ENCODE measurements at places on chromosomes 6 and 20.

- no peak for DNase-seq
These were observed 35.4 kb downstream of the FAM229B start for GRCh38 chr6:112122756-112123155.

DNA sequence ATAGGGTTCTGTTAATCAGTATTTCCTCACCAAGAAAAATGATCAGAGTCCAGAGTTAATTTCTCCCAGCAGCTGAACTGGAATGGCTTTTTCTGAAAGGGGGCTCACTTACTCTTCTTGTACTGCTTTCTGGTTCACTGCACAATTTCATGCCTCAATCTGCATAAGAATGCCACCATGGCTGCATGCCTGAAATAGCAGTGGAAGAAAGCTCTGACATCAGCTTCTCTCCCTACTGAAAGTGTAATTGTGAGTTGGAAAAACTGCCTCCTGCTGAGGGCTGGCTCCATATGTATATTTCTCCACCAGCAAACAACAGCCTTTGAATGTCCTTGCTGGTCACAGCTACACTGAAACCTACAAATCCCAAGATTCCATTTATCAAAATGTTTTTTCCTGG lies 1027.2 kb upstream of the GJE1 start:
- no peak for DNase-seq

DNA sequence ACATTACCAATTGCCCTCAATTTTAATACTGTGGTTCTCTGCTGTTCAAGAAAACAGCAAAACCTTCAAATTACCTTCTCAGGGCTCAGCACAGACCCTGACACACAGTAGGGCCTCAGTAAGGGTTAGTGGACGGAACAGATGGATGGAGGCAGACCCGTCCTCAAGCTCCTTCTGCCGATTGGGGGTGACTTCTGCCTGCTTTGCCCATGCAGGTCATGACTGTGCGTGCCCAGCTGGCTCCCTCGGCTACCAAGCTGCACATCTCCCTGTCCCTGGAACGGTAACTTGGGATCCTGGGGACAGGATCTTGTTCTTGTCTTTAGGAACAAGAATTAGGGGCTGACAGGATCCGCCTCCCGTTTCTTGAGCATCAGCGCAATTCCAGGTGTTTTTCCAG lies 9.8 kb upstream of the BPIFB4 start:
- no peak for DNase-seq

GRCh38 chr6:64644024-64644423 lies 1008.4 kb downstream of the PHF3 start:
- no peak for DNase-seq

GRCh38 chr6:11448038-11448437 lies 89.5 kb upstream of the TMEM170B start:
- no peak for DNase-seq

DNA sequence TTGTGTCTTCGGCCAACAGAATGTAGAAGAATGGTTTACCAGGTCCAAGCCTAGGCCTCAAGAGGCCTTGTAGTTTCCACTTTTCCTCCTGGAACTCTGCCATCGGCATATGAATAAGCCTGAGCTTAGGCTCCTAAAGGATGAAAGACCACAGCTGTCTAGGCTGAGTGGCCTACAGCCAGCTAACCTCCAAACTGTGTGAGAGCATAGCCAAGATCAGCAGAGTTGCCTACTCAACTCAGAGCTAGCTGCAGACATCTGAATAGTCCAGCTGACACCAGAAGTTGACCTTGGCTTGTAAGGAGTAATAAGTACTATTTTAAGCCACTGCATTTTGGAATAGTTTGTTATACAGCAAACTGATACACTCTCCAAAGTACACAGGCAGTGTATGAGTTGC lies 52.6 kb upstream of the SMIM29 start:
- DNase-seq, result no peak

GRCh38 chr6:142897659-142898058 lies 47.3 kb downstream of the HIVEP2 start:
- DNase-seq, result no peak

DNA sequence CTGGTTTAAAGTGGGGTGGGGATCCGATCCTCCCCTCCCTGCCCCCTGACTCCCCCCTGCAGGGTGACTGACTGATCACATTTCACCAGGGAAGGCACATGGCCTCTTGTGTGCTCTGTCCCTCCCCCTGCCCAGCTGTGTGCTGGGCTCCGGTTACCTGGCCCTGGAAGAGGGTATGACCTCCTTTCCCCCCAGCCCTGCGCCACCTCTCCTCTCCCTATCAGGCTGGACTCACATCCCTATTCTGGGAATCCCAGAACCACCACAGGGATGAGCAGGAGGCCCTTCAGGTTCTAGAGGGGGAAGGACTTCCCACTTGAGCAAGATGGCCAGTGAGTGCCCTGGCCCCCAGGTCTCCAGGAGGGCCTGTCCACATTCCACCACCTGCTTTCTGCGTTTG lies 2.1 kb upstream of the IP6K3 start:
- no peak for DNase-seq

- DNase-seq, result no peak
These were observed 40.2 kb upstream of the TNFRSF21 start for GRCh38 chr6:47349931-47350330.

- no peak for DNase-seq
These were observed 21.2 kb downstream of the STK38 start for GRCh38 chr6:36526066-36526465.

DNA sequence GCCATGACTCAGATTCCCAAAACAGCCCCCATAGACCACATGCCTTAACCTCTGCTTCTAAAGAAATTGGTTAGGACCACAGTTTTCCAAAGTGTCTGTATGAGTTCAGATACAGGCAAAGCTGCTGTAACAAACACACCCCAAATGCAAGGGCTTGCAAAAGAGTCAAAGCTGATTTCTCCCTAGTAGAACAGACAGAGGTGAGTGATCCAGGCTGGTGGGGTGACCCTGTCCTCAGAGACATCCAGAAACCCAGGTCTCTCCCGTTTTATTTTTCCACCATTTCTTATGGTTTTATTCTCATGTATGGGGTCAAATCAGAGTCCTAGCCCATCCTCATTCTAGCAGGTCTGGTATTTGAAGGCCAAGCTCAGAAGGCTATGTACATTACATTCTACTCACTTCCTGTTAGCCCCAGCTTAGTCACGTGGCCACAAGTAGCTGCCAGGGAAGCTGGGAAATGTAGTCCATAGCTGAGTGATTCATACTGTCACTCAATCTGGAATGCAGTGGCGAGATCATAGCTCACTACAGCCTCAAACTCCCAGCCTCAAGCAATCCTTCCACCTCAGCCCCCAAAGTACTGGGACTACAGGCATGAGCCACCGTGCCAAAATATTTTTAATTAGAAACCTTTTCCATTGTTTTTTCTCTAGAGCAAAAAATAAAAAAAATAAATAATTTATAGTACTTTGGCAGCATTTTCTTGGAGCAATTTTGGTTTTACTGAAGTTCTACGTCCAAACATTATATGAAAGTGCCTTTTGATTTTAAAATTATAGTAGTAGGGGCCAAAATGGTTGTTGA lies 175.2 kb downstream of the ZMYND8 start:
- DNase-seq, result peak; percentile 43

- DNase-seq, result no peak
These were observed 40.3 kb downstream of the TAF4 start for GRCh38 chr20:62025394-62025793.

DNA sequence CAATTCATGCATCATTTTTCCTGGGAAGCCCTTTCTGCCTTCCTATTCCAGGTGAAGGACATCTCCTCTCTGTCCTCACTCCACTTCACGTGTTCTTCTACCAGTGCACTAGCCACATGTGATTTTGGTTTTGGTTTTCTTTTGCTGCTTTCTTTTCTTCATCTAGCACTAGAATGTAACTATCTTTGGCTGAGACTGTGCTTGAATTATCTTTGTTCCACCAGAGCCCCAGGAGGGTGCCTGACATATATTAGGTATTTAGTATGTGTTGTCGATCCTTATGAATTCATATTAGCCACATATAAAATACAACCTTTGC lies 79.9 kb downstream of the VGLL2 start:
- no peak for DNase-seq

GRCh38 chr20:64090165-64090564 lies 6.0 kb upstream of the LKAAEAR1 start:
- DNase-seq, result no peak

- no peak for DNase-seq
These were observed 211.6 kb upstream of the MARCKS start for GRCh38 chr6:113645576-113645970.

DNA sequence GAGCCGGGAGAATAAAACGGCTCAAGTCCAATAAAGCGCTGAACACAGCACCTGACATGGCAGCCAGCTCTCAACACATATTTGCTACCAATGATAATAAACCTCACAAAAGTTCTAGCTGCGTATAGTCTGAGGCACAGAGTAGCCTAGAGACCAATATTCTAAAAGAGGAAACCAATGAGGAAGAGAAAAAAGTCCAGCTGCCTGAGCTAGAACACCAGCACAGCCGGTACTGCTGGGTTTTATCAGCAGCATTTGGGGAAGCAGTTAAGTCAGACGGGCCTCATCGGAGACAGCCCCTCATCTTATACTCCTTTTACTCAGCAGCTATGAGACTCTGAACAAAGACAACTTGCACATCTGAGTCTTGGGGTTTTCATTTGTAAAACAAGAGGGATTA lies 2.4 kb upstream of the RTF2 start:
- DNase-seq, result no peak

DNA sequence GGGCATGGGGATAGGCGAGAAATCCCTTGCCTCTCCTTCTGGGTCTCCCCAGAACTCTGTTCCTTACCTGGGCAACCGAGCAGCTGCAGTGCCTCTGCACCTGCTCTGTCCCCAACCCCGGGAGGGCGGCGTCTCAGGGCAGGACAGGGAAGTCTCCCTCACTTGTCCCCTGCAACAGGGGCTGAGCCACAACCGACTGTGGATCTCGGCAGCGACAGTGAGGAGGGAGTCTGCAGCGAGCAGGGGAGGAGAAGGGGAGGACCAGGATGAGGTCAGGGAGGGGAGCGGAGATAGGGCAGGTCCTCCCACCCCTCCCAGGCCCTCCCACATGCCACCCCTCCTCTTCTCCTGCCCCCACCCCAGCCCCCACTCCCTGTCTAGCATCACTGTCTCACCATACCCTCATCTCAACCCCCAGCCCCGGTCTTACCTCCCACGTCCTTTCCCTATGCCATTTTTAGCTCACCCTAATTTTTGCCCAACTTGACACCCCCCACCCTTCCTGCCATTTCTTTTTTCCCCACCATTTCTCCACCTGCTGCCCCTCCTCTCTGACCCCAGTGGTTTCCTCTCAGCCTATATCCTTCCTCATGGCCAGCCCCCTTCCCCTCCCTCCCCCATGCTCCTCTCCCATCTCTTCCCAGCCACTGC lies at the start of gene TNXB:
TSS of gene TNXB (minus strand) at position 225 of the 651 bp plus-strand sequence. CDS start 11,140 bp downstream, outside the sequence.
- no peak for DNase-seq

DNA sequence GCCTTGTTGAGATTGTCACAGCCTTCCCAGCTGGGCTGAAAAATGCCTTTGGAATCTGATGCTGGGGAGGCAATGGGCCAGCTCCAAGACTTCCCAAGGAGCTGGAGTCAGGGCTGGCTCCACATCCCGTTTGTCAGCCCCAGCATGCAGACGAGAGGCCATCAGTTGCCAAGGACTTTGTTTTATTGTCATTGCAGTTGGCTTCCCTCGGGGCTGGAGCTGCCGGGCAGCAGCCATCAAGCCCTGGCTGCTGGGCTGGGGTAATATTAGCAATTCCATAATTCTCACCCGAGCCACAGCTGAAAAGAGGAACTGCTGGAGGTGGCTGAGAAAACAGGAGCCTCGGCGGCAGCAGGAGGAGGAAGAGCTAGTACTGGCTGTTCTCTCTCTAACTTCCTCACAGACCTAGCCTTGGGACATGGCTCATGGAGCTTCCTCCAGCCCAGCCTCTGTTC lies 182.5 kb downstream of the CDC5L start:
- DNase-seq, result no peak

- no peak for DNase-seq
These were observed 149.5 kb downstream of the ANKRD60 start for GRCh38 chr20:58078741-58079522.

- peak; percentile 44 for DNase-seq
These were observed 165.2 kb upstream of the AGPAT4 start for GRCh38 chr6:161439093-161439492.

DNA sequence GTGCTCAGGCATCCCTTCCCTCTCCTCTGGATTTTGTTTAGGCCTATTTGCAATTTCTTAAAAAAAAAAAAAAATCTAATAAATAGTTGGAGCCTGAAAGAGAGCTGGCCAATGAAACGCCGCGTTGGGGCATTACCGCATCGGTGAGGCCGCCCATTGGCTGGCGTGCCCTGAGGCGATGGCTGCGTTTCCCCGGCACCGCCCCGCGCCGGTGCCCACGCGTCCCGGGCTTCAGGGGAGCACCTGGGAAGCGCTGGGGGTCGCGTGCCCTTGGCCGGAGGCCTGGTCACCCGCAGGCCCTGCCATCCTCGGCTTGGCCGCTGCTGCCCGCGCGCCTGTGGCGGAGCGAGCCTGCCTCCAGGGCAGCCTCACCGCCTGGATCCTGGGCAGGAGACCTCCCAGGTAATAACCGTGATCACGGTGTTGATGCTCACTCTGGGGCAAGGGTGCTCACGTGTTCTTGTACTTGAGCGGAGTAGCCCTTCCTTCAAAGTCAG lies 155.4 kb downstream of the NRN1 start:
- no peak for DNase-seq

DNA sequence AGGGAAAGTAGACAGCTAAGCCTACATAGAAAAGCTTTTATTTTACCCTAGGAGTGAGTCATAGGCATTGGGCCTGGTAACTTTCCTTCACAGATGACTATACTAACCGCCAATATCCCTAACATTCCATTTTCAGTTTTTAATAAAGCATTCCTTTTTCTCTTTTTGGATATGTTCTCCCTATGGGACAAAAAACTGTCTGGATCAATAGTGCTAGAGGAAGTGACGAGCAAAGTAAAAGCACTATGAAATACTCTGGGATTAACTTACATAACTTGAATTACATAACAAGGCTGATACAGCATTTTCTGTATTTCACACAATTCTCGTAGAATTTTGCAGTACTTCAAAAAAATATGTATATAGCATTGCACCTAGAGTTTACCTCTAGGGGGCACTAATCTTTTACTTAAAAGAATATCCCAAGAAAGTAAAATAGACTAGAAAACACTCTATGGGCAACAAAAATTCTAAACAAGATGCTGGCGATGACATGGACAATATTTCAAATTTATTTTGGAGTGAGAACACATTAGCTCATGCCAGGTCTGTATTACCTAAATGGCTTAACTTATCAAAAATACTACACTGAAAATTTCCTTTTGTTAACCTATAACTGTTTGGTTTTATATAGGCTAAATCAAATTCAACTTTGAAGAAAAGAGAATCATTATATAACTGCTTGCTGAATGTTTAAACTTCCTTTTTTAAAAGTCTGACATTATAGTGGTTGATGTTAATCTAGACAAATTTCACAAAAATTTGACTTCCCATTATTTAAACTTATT lies 66.3 kb upstream of the DST start:
- no peak for DNase-seq

- DNase-seq, result no peak
These were observed 101.8 kb upstream of the AKIRIN2 start for GRCh38 chr6:87803791-87804190.

All from NCI-H460 (cell line).